Hematopoietic multipotent progenitor cell (in vitro differentiated cells): ENCODE measurements at places on chromosomes 13 and 19. TPM values are rescaled to one million over a fixed set of nuclear protein-coding genes. Genes with fewer than 3 reads are reported as not detected.

GRCh38 chr13:51318015-51318414 is 21.5 kb upstream of the SERPINE3 start:
- DNase-seq: no peak

GRCh38 chr19:49152119-49152550 is 3.1 kb downstream of the HRC start:
- DNase-seq: no peak

DNA sequence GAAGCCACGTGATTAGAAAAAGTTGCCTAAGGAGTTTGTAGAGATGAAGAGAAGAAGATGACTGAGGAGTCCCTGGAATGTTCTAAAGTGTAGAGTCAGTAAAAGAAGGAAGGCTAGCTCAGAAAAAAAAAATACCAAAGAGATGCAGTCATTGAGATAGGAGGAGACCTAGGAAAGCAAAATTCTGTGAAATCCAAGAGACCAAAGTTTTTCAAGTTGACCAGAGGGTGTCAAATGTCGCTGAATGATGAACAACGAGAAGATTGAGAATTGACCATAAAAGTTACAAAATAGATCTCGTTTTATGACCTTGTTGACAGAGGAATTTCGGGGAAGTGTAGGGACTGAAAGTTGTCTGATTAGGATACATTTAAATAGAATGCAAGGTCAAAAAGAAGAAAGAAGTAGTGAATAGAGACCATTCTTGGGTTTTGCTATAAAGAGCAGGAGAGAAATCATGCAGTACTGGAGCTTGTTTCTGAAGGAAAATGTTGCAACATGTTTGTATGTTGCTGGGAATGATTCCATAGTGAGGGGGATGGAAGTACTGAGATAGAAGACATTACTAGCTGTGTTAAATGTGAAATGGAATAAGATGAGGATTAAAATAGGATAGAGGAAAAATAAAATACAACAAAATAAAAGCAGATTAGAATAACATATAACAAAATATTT is 30.2 kb upstream of the HTR2A start:
- no peak for DNase-seq

The TMEM38A gene
- total RNA-seq: 0.54 TPM

The APC2 gene
- total RNA-seq: 0.27 TPM

The TEX26 gene
- not detected for total RNA-seq
